ENCODE measurements at places on chromosomes 13 and 19.
A peak's percentile ranks its signal among the peaks of the same experiment; 100 is the strongest.

DNA sequence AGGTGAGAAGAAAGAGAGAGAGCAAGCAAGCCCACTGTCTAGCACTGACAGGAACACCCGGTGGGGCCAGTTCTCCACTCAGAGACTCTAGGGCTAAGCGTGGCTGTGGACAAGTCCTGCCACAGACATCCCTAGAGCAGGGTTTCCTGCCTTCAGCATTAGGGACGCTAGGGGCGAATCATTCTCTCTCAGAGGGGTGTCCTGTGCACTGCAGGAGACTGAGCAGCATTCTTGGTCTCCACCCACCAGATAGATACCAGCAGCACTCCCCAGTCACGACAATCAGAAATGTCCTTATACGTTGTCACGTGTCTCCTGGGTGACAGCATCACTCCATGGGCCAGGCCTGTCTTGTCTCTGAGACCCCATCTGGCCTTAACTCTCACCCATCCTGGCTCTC lies 1.5 kb downstream of the OR10H1 start:
- DNase-seq: no peak

DNA sequence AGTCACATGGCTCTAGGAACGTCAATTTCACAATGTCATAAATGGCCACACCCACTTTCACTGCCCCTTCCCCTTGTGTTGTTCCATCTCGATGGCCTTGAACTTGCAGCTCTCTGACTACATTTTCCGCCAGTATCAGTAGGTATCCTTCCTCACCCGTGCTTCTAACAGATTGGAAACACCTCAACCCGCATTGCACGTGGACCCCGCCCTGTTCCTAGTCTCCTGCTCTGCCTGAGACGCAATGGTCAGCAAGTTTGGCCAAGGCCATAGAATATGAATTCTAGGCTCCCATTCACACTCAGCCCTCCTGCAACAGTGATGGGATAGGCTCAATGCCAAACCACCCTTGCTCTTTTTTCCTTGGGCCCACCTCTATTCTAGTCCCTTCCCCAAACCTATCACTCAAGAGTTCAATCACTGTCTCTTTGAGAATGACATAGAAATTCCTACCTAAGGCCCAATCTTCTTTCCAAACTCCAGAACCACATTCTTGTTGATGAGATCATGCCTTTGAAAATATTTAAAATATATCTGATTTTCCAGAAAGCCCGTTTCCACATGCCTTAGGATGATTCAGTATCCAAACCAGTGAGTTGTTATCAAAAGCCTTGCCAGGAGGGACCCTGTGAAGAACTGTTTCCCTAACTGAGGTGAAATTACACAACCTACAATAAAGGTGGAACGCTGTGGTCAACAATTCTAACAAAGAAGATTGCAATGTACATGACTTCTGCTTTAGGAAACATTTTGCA lies 334.6 kb downstream of the MYO16 start:
- DNase-seq: no peak

GRCh38 chr13:27622102-27622820 lies 569 bp downstream of the POLR1D start:
- no peak for DNase-seq

DNA sequence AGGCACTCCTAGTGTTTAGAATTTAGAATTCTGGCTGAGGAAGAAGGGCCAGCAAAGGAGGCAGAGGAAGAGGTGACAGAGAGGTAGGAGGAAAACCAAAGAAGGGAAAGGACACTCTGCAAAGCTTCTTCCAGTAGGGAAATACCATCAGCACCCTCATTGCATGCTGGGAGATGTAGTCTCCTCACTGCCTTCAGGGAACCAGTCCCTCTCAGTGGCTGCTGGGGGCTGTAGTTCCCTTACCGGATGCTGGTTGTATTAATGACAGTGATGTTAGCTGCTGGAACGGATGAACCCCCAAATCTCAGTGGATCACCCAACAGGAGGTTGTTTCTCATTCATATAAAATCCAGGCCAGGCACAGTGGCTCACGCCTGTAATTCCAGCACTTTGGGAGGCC lies 10.1 kb downstream of the GRIN2D start:
- no peak for DNase-seq

GRCh38 chr19:11699931-11700794 lies 38.6 kb downstream of the ZNF823 start:
- no peak for DNase-seq

DNA sequence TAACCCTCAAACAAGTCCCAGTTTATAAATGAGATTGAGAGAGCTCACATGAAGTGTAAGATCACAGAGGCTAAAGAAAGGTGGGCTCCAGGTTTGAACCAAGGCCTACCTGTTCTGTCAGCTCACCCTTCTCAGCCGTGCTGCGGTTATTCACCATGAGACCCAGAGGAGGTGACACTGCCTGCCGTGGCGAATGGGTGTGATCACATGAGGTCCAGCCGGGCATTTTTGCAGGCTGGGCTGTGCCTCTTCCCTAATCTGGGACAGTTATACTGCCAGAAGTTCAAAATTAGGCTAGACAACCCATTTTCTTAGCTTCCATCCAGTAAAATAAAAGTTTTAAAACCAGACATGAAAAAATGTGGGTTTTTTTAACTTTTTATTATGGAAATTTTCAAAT lies 146.8 kb downstream of the FOXO1 start:
- no peak for DNase-seq

DNA sequence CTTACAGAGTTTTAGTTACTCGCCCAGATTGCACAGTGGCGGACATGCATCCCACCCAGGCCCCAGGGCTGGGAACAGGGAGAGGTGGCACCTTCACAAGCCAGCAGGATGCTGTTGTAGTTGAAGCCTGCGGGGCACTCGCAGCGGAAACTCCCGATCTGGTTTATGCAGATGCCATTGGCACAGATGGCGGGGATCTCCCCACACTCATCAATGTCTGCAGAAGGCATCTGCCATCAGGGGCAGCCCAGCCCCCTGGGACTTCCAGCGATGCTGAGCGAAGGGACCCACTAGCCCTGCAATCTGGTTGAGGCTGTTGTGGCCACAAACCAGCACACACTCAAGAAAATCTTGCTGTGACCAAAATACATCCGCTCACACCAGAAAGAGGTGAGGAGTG lies 44.6 kb downstream of the CCL25 start:
- DNase-seq: no peak

GRCh38 chr19:32542477-32543108 lies 38.4 kb upstream of the PDCD5 start:
- no peak for DNase-seq

DNA sequence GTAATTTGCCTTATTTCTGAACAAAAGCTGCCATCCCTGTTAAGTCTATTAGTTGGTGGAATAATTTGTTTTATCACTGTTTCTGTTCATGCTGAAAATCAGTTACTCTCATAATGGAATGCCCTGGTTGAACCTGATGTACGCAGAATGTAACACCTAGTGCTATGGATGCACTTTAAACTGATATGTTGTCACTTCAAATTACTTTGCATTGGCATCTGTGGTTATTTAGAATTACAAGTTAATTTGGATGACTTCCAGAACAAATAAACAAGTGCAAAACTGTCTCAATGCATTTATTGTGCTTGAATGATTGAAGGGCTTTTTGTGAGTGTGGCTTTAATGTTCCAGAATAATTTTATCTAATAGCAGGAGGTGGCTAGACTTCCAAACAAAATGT lies 368.2 kb upstream of the SLITRK5 start:
- no peak for DNase-seq

DNA sequence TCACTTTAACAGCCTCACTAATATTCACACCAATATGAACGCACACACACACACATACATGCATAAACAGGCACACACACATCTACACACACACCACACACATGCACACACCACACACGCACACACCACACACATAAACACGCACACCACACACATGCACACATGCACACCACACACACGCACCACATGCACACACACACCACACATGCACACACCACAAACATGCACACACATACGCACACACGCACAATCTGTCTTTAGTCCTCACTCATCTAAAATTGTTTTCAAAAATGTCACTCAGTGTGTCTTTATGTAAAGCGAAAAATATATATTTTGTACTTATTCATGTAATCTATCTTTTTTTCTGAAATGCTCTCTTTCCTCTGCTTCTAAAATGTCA lies 158.1 kb upstream of the SGCG start:
- no peak for DNase-seq

- DNase-seq: no peak
Observed at GRCh38 chr13:65155861-65156260, 2074.3 kb downstream of the PCDH9 start.

- DNase-seq: no peak
Observed at GRCh38 chr13:93640452-93640851, 413.8 kb downstream of the GPC6 start.

- peak; percentile 33 for DNase-seq
Observed at GRCh38 chr19:19170053-19170872, at the start of gene MEF2B. Gene MEF2B, minus strand, starts transcription at chr19:19170263. Its CDS starts 19,528 bp downstream, at chr19:19150735.

DNA sequence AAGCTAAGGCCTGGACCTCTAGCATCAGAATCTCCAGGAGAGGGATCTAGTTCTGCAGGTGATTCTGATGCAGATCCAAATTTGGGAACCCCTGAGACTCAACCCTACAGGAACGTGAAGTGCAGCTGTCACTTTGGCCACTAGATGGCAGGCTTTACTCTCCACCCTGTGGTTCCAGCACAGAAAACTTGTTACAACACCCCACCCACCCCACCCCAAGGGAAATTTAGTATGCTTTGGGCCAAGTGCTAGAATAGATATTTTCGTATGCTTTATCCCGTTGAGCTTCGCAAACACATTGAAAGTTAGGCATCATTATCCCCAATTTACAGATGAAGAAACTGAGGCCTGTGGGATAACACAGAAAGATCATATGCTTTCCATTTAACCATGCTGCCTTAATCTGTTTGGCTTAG lies 232.0 kb downstream of the B3GLCT start:
- peak; percentile 2 for DNase-seq

- no peak for DNase-seq
Observed at GRCh38 chr19:39003796-39004195, 28.3 kb upstream of the FBXO17 start.

GRCh38 chr19:16096280-16096855 lies 15.3 kb upstream of the RAB8A start:
- DNase-seq: no peak

- no peak for DNase-seq
Observed at GRCh38 chr19:7921967-7922835, 2.1 kb downstream of the SNAPC2 start.

DNA sequence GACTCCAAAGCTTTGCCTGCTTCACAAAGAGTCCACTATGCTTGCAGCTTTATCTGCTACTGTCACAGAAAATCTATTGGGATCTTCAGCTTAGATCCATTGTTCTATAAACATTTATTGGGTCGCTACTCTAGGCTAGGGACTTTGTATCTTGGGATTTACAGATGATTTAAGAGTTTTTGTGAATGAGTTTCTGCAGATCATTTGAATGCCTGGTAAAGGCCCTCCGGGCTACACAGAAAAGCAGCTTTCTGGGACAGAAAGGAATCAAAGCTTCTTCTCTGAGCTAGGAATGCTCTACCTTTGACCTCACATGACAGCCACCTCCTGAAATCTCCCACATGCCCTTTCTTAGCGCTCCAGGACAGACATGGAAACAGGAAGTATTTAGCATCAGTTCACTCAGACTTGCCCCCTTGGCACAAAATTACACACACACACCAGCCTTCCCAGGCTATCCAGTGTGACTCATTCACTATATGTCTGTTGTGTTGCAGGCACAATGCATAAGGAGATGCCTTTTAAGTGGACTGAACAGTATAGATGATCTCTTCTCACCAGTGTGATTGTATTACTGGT lies 492.4 kb downstream of the DACH1 start:
- DNase-seq: no peak

DNA sequence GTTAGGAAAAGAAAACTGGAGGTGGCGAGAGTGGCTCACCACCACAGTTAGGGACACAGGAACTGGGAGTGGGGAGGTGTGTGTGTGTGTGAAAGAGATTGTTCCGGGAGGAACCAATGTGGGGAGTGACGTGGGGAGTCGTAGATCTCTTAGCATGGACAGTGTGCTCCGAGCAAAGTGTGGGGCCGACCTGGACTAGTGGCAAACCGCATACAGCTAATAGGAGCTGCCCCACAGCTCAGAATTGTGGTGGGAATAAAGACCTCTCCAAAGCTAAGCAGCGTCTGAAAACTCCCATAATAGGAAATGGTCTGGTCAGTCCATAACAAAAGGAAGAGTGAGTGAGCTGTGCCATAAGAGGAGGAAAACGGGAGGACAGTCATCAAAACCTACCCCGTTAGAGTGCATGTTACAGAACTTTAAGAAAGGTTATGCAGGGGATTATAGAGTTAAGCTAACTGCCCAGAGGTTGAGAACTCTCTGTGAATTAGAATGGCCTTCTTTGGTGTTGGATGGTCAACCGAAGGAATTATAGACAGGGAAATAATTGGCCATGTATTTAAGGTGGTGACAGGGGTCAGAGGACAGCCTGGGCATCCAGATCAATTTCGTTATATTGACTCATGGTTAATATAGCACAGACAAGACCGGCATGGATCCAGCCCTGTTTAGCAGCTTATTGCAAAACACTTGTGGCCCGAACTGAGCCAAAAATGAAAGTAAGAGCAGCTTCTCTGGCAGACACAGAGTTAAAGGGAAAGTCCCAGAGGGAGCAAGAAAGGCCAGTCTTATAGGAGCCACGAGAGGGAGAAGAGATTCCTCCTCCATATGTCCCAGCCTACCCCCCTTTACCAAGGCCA lies 8.9 kb upstream of the SLC15A1 start:
- DNase-seq: no peak

DNA sequence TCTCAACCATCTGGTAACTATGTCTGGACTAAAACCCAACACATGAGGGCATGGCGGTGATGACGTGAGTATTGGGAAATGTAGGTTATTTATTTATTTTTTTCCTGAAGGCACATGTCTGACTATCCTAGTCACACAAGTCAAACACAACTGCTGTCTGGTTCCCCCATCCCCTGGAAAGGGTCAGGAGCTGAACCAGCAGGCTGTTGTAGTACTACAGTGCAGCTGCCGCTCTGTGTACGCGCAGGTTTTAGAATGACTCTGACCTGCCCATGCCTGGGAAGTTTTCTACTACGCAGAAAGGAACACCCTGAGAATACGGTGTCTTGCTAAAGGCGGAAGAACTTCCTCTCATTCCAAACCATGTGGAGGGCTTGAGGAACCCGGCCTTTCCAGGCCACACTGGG lies 1.2 kb downstream of the SLC7A1 start:
- no peak for DNase-seq

- DNase-seq: no peak
Observed at GRCh38 chr13:94712812-94713560, 641 bp upstream of the SOX21 start.

- no peak for DNase-seq
Observed at GRCh38 chr19:3266092-3266693, 41.7 kb downstream of the CELF5 start.

- no peak for DNase-seq
Observed at GRCh38 chr19:16316506-16316882, 8.1 kb upstream of the KLF2 start.

GRCh38 chr13:32415019-32415418 lies 12.9 kb downstream of the N4BP2L1 start:
- DNase-seq: no peak

- no peak for DNase-seq
Observed at GRCh38 chr13:49351871-49352270, 92.0 kb downstream of the CAB39L start.

GRCh38 chr13:51262501-51263211 lies 40.5 kb downstream of the FAM124A start:
- no peak for DNase-seq

All from stimulated activated CD4-positive, alpha-beta T cell treated with anti-CD3 and anti-CD28 coated beads, Interleukin-1b, Interleukin-23, amount 100 ng/mL, for 1 hour (primary cell).